Right renal cortex interstitium (tissue), 3 donors: ENCODE measurements at places on chromosomes 6 and 20.

DNA sequence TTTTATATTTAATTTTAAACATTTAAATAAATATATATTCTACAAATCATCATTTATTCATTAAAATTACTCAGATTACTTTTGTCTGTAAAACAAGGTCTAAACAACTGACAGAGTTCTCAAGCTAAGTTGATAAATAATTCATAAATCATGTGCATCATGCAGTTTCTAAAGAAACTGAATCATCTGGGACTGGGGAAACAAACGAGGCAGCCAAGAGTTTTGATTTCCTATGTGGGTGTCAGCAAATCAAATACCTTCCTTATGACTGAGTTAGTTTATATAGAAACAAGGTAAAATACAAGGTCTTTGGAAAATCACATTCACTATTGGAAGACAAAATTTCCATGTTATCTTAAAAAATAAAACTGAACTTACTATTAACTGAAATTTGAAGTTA lies 149.9 kb upstream of the BEND6 start:
- no peak for DNase-seq

- no peak for DNase-seq
Measured at GRCh38 chr6:14146506-14147096, 29.0 kb downstream of the CD83 start.

- no peak for DNase-seq
Measured at GRCh38 chr6:170289180-170289931, 1.5 kb downstream of the DLL1 start.

GRCh38 chr20:19428324-19428723 lies 215.9 kb downstream of the SLC24A3 start:
- DNase-seq, result no peak

DNA sequence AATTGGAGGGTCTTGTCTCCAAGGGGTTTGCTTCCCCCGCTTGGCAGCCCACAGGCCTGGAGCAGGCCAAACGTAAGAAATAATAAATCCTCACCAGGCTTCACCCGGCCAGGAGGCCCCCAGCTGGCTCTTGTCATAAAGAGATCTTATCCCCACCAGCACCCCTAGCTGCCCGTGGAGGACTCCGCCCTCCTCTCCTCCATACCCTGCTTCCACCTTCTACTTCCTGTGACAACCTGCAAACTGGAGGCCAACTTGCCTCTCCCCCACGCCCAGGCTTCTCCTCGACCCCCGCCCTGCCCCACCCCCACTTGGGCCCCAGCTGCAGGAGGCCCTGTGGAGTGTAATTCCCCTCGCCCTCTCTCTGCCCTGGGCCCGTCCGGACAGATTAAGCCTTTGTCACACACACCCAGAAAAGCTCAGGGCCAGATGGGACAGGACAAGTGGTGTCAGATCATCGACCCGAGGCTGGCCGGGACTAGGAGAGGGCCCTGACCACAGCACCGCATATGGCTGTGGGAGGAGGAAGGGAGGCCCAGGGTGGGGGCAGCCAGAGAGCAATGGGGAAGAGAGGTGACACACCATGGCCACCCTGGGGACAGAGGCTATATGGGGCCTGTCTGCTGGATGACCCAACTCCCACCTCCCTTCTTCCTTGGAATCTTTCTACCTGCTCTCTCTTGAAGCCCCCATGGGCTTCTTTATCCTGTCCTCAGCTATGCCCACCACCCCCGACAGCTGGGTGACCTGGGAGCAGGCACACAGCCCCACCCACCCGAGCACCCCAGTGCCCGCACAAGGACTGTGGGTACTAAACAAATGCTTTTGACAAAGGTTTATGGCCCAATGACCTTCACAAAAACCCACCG lies 3.9 kb downstream of the NOL4L start:
- no peak for DNase-seq

- peak; percentile 19 for DNase-seq
Measured at GRCh38 chr20:56439771-56440291, 27.8 kb downstream of the CASS4 start.

GRCh38 chr6:108476847-108477430 lies 83.8 kb upstream of the FOXO3 start:
- DNase-seq, result no peak

GRCh38 chr6:82408952-82409431 lies 45.4 kb downstream of the TPBG start:
- DNase-seq, result no peak

- DNase-seq, result no peak
Measured at GRCh38 chr6:20630136-20630535, 95.9 kb downstream of the CDKAL1 start.

GRCh38 chr20:38937978-38938473 lies 11.8 kb downstream of the FAM83D start:
- no peak for DNase-seq

GRCh38 chr6:140921366-140922226 lies 1211.1 kb upstream of the GJE1 start:
- DNase-seq, result peak; percentile 54

DNA sequence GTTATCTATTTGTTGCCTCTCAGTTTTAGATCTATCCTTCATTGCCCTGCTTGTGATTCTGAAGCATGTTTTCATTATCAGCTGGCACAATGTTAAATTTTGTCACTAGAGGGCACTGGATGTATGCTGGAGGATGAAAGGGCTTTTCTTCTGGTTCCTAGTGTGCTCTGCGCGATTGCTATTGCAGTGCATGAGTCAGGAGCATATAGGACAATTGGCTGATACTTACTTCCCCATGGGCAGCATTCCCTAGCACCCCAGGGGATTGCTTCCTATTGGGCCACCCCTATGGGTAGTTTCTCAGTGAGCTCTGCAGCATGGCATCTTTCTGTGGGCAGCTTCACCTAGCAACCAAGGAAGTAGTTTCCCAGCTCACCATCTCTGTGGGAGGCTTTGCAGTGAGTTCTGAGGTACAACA lies 280.3 kb upstream of the SYNCRIP start:
- DNase-seq, result peak; percentile 41

- DNase-seq, result no peak
Measured at GRCh38 chr6:63437058-63437457, 117.3 kb upstream of the LGSN start.

DNA sequence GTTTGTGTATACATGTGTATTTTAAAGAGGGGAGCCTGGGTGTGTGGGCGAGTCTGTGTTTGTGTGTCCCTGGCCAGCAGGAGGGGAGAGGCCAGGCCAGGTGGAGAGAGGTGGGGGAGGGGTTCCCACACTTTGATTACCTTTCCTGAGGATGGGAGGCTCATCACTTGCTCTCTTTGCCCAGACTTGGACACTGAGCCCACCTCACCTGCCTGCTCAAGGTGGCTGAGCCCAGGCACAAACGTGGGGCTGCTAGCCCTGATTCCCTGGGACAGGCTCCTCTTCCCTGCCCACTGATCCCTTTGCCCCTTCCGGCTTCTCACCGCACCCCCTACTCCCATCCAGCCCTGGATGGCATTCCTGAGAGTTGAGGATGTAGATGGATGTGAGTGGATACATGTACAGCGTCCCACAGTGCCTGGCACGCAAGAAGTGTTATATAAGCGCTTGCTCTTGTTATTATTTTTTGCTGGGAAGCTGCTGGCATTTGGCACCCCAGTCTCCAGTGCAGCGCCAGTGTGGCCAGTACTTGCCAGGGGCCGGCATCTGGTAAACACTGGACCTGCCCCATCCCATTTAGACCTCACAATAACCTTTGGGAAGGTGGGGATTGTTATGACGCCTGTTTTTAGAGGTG lies 2.7 kb downstream of the CEBPB start:
- DNase-seq, result no peak

GRCh38 chr20:20363799-20364592 lies 3.9 kb upstream of the INSM1 start:
- no peak for DNase-seq

GRCh38 chr6:119012521-119012920 lies 65.9 kb downstream of the FAM184A start:
- no peak for DNase-seq

DNA sequence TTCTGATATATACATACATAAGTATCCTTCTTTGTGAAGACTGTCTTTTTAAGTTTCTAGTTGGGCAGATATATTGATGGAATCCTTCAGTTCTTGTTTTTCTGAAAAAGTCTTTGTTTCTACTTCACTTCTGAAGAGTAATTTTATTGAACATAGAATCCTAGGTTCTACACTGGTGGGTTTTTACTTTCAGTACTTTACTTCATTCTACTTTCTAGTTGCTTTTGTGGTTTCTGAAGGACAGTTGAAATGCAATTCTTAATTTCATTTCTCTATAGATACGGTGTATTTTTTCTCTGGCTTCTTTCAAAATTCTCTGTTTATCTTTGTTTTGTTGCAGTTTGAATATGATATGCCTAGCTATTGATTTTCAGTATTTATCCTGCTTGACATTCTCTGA lies 105.3 kb downstream of the HMGCLL1 start:
- no peak for DNase-seq

DNA sequence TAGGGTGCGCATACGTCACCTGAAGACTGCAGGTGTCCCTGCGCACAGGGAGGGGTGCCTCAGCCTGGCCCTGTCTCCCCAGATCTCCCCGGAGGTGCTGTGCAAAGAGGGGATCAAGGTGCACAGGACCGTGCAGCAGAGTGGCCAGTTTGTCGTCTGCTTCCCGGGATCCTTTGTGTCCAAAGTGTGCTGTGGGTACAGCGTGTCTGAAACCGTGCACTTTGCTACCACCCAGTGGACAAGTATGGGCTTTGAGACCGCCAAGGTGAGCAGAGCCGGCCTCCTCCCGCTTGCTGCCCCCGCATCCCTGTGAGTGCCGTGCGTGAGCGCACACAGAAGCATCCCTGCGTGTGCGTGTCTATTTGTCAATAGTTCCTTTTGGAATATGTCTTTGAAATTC lies 150.7 kb downstream of the DTNBP1 start:
- DNase-seq, result no peak

GRCh38 chr6:75201901-75202672 lies 3.8 kb downstream of the COL12A1 start:
- DNase-seq, result no peak

DNA sequence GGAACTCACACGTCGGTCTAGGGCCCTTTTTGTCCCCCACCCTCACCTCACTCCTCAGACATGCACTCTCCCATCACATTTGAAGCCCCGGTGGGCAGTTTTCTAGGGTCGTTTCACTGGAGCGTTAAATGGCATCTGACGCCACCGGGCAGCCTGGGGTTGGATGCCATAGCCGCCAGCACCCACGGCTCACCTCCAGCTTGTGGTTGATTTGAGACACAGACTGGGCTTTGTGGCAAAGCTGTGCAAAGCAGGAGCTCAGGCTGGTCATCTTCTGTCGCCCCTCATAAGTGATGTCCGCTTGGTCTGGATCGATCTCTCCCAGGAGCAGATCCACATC lies 530 bp downstream of the GOPC start:
- DNase-seq, result no peak

DNA sequence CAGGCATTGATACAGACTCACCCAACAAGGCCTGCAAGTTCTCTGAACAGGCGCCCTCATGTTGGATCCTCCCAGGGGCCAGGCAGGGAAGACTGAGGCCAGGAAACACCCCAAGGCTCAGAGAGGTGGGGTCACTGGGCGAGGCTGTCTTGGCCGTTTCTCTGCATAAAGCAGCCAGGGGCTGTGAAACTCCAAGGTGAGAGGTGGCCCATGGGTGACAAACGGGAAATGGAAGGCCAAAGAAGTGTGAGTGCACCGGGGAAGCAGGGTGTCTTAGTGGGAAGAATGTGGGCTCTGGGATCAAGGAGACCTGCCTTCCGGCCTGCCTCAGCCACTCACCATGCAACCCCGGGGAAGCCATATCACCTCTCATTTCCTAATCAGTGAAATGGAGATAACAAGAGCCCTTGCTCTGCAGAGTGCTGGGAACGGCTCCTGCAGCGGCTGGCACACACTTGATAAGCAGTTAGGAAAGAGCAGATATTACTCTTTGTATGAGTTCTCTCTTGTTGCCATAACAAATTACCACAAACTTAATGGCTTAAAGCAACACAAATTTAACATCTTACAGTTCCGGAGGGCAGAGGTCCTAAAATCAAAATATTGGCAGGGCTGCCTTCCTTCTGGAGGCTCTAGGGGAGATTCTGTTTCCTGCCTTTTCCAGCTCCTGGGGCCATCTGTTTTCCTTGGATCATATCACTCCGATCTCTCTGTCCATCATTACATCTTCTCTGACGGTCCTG lies 168.6 kb downstream of the NFATC2 start:
- no peak for DNase-seq

DNA sequence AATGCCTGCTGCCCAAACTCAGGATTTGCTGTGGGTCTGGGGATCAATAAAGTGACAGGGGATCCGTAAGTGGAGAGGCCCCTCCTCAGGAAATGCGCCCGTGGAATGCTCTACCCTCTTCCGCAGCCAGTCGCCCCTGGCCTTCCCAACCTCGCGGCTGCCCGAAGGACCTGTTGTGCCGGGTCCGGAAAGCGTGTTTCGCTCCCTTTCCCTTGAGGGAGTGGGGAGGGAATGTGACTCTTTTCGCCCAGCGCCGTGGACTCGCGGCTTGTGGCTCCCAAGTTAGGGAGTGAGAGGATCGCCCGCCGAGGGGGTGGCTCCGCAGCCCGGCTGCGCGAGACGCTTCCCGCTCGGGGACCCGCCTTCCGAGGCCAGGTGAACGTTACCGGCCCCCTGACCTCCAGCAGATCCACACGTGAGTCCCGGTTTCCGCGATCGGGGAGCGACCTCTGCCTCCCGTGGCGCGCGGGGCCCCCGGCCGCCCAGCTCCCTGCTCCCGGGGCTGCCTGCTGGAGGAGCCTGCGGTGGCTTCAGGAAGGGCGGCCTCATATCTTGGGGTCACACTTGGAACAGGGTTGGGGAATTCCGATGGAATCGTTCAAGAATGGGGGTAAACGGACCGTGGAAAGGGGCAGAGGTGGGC lies 666 bp downstream of the TPD52L1 start:
- DNase-seq, result no peak

GRCh38 chr6:37897818-37898515 lies 78.4 kb downstream of the ZFAND3 start:
- DNase-seq, result no peak
